ENCODE measurements at places on chromosomes 5 and 9.

DNA sequence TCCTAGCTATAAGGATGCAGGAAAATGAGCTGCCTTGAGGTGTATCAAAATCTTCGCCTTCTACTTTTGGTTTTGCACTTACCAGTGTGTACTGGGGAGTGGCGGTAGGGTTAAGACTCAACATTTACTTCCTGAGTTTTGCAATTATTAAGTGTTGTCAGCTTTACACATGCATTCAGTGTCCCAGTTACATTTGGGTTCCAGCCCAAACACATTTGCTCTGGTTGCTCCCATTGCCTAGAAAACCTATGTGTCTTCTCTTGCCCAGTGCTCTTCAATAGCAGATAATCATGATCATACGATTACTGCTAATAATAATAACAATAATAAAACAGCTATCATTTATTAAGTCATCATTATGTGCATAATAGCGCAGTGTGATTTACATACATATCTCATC lies 241.5 kb upstream of the PAPPA start:
- DNase-seq: no peak

DNA sequence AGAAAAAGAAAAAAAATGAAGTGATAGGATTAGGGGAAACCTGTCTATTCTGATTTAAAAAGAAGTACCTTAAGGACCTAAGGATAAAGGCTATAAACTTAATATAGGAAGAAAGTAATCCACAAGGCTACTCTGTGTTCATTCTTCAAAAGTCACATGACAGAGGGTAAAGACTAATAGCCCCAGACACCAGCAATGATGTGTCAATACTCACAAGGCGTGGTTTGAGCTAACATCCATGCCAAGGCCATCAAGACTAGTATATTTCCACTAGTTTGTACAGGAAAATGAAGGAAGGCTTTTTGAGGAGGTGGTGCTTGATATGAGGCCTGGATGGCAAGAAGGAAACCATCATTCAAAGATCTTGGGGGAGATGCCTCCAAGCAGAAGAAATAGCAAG lies 49.7 kb upstream of the TEX48 start:
- no peak for DNase-seq

DNA sequence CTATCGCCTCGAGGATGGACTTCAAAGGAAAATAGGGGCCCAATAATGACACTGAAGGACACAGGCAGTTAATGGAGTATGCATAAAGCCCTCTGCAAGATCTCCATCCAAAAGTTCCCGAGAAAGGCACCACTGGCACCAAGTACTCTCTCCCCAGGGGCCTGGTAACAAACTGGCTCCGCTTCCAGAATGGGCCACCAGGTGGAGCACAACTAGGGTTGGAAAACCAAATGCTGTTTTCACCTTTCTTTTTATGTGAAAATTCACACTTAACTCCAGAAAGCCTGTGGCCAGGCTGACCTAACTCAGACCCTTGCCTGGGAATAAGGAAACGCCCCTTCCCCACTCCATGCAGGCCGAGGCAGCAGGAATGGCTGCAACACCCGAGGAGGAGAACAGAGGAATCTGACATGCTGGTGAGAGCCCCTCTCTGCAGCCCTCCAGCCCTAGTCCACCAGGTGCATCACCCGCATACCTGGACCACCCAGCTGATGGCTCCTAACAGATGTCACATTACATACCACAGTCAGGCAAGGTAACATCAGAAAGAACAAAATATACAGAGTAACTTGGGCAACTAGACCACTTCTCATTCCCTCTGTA lies 42.8 kb downstream of the CAMSAP1 start:
- DNase-seq: no peak

GRCh38 chr5:37661951-37662350 lies 177.9 kb downstream of the GDNF start:
- DNase-seq: no peak

DNA sequence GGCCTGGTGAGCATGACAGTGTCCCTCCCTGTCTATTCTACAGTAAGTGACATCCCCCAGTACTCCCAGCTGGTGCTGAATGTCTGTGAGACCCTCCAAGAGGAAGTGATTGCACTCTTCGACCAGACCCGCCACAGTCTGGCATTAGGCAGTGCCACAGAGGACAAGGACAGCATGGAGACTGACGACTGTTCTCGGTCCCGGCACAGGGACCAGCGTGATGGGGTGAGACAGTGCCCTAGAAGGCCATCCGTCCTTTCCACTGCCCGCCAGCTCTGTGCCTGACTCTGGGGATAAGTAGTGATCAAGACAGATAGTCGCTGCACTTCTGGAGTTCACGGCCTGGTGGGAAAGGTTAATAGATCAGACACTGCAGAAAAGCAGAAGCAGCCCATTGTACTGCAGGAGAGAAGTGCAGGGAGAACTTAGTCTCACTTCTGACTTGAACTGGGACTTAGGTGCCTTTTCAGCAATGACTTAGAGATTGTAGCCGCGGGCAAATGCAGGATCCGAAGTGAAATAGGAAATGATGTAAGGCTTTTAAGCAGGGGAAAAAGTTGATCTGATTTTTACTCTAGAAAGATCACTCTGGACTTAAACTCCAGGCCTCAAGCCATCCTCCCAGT lies 28.4 kb downstream of the SH3GLB2 start:
- no peak for DNase-seq

- no peak for DNase-seq
Measured at GRCh38 chr9:105405514-105406131, 42.2 kb upstream of the FSD1L start.

DNA sequence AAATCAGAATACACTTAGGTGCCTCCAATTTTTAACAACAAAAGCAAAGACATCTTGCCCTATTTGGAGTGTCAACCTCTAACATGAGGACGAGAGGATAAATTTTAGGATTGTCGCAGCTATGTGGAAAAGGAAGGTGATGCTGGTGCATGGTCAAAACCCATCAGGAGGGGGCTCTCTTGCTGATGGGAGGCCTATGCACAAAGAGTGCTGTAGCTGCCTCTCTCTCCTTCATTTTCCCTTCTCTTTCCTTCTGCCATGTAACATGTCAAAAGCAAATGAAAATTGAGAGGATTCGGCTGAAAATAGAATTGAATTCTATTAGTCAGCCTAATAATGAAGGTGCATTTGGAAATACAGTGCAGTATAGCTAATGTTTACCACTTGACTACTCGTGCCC lies 578.7 kb upstream of the ZNF462 start:
- DNase-seq: no peak

GRCh38 chr5:69493396-69494133 lies 975 bp downstream of the OCLN start:
- no peak for DNase-seq

GRCh38 chr9:33151007-33151557 lies 16.1 kb downstream of the B4GALT1 start:
- no peak for DNase-seq

GRCh38 chr5:179858241-179858585 lies 404 bp downstream of the MRNIP start:
- DNase-seq: no peak

- DNase-seq: no peak
Measured at GRCh38 chr9:94908583-94909249, 182.2 kb downstream of the AOPEP start.

GRCh38 chr9:124180557-124180956 lies 77.2 kb upstream of the NEK6 start:
- DNase-seq: no peak

- no peak for DNase-seq
Measured at GRCh38 chr5:134642931-134643530, 5.6 kb upstream of the SEC24A start.

DNA sequence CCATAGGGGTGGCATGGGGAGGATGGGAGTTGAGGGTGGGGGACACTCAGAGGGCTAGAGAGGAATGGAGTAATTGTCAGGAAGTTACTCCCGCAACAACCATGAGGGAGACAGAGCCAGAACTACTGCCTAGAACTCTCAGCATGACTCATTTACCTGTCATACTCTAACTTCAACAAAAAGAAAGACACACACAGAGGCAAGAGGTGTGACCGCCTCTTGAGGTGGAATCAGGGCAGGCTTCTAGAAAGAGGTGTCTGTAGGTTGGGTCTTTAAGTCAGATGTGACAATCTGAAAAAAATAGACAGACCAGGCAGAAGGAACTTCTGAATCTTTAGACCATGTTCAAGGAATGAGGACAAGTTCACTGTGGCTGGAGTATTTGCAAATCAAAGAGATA lies 73.4 kb downstream of the GABBR2 start:
- no peak for DNase-seq

- no peak for DNase-seq
Measured at GRCh38 chr5:83551821-83552220, 80.3 kb downstream of the VCAN start.

- DNase-seq: no peak
Measured at GRCh38 chr9:111833941-111834340, 39.2 kb upstream of the SHOC1 start.

- no peak for DNase-seq
Measured at GRCh38 chr5:95424526-95424925, 33.4 kb downstream of the FAM81B start.

- DNase-seq: no peak
Measured at GRCh38 chr5:161403996-161404395, 142.5 kb downstream of the GABRB2 start.

DNA sequence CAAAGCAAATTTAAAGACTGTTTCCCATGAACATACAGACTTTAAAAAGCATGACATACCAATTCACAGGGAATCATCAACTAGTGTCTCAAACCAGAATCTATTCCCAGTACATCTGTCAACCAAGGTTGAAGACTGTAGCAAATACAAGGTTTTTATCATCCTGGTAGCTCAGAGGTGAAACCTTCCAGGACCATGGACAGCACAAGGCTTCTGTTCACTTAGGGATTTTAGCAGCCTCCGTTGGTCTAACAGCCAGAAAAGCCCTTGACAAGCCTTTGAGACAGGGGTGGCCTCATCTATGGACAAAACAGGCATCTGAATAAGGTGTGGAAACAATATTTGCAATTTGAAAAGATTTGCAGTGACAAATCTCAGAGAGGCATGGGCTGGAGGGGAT lies 119.0 kb downstream of the TRIM32 start:
- DNase-seq: no peak

- no peak for DNase-seq
Measured at GRCh38 chr9:110116543-110116885, 91.4 kb downstream of the C9orf152 start.

GRCh38 chr9:35487081-35487480 lies 2.8 kb upstream of the RUSC2 start:
- no peak for DNase-seq

GRCh38 chr9:97563458-97564135 lies 62.1 kb downstream of the TMOD1 start:
- DNase-seq: peak; percentile 35

DNA sequence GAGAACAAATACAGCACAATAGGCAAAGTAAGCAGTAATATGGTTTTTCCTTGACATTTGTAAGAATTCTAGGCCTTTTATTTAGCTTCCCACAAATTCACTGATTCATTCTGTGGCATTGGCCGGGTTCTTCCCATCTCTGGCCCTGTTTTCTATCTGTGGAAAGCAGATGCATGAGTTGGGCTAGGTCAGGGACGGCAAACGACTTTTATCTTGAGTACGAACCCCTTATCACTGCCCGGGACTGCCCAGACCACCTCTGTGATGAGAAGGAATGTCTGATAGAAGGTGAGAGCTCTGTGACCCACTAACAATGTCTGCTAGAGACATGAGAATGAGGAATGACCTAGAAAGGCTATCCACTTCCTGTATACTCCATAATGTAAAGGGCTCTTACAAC lies 35.4 kb upstream of the ADAM19 start:
- no peak for DNase-seq

GRCh38 chr5:45376417-45376816 lies 319.8 kb downstream of the HCN1 start:
- no peak for DNase-seq

- DNase-seq: no peak
Measured at GRCh38 chr9:108434502-108434901, 421.3 kb downstream of the ACTL7B start.

DNA sequence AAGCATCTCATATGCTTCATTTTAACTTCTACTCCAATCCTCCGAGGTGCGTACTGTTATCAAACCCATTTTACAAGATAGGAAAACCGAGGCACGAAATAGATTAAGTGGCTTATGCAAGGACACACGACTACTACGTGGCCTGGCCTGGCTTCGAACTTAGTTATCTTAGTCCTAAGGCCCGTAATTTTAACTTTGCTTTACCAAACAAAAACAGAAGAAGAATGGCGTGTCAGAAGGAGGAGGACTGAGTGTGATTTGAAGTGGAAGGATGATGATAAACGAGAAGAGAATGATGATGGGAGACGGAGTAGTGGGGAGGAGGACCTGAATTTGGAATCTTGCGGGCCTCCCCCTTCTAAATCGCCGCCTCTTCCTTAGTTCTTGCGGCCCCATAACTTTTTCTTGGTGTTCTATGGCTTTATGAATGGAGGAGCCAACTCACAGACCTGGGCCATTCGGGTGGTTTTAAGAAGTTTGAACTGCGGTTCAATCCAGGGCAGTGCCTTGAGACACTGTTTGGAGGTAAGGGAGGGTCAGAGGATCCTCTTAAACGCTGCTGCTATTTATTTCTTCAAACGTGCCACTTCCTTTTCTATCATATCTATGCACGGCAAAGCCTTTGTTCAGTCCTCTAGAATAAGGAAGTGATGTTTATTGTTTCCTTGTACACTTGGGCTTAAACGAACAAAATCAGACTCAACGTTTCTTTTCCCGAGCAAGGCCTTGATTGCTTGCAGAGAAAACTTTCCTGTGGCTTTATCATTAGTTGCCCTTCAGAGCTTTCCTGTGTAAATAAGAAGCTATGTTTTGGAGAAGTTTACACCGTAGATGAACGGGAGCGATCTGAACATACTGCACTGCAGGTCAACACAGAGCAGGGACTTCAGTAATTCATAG lies 795 bp downstream of the CNOT8 start:
- no peak for DNase-seq

DNA sequence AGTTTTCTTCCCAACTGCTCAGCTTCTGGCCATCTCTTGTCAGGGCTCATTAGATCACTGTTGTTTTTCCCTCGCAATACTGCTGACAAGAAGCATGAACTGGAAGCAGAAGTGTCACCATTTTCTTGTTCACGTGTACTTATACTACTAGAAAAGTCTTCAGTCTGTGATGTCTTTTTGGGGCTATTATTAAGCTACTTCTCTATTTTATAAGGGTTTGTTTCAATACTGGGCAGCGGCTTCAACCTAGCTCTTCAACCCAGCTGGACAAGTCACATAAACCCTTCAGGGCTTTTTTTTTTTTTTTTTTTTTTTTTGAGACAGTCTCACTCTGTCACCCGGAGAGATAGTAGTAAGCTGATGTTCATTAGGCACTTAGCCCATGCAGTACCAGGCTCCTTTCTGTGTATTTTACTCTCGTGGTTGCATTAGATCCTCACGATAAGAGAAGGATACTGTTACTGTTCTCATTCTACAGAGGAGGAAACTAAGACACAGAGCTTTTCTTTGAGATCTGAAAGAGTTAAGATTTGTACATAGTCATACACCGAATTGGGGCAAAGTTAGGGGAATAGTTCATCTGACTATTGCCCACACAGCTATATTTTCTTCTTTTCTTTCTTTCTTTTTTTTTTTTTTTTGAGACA lies 20.5 kb downstream of the RAPGEF1 start:
- DNase-seq: no peak

- DNase-seq: no peak
Measured at GRCh38 chr5:147481874-147482705, 27.8 kb downstream of the DPYSL3 start.
